ENCODE measurements at places on chromosomes 7 and 10.

GRCh38 chr10:125886914-125887512 lies 5.9 kb upstream of the DHX32 start:
- H3K36me3 ChIP-seq: peaks cover 2% of the 10 kb centered on the region
- H3K4me1 ChIP-seq: no peaks in the 10 kb centered on the region
- no peaks in the 10 kb centered on the region for H3K27me3 ChIP-seq
- DNase-seq: no peak

GRCh38 chr10:95356190-95356955 lies 65.6 kb upstream of the PDLIM1 start:
- no peaks in the 10 kb centered on the region for H3K36me3 ChIP-seq
- H3K4me3 ChIP-seq: no peak overlapping the region
- DNase-seq: no peak
- no peaks in the 10 kb centered on the region for H3K4me1 ChIP-seq
- H3K27ac ChIP-seq: no peak overlapping the region
- peaks cover 3% of the 10 kb centered on the region for H3K27me3 ChIP-seq

DNA sequence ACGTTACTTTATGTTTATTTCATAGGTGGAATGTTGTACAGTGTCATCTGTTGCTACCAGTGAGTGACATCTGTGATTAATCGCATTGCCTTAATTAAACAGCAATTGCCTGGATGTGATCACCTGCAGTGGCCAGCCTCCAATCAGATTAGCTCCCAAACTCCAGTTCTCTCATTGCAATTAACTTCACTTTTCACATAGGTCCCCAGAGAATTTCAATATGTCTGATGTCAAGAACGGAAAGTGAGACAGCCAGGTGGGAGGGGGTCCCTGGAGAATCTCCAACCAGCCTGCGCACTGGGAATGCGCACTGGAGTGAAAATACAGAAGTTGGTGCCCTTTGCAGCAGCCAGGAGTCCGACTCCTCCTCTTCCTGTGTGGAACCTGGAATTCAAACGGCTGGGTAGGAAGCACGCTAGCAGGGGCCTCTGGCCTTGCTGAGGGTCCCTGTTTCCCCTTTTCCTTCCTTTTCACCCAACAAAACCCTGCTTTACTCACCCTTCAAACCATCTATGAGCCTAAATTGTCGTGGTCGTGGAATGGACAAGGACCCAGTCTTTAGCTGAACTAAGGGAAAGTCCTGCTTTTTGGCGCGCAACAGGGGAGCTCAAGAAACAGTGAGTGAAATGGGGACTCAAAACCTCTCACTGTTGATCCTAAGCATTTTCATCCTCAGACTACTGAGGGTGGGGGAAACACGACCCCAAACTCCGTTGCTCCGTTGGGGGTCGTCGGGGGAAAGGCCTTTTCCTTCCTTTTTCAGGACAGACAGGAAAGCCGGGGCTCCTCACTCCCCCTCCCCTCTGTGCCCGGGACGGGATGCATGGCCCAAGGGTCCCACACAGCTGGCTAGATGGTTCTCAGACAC lies 1355.5 kb upstream of the LRRTM3 start:
- no peaks in the 10 kb centered on the region for H3K27me3 ChIP-seq
- H3K4me1 ChIP-seq: no peaks in the 10 kb centered on the region
- no peak overlapping the region for H3K27ac ChIP-seq
- DNase-seq: no peak

DNA sequence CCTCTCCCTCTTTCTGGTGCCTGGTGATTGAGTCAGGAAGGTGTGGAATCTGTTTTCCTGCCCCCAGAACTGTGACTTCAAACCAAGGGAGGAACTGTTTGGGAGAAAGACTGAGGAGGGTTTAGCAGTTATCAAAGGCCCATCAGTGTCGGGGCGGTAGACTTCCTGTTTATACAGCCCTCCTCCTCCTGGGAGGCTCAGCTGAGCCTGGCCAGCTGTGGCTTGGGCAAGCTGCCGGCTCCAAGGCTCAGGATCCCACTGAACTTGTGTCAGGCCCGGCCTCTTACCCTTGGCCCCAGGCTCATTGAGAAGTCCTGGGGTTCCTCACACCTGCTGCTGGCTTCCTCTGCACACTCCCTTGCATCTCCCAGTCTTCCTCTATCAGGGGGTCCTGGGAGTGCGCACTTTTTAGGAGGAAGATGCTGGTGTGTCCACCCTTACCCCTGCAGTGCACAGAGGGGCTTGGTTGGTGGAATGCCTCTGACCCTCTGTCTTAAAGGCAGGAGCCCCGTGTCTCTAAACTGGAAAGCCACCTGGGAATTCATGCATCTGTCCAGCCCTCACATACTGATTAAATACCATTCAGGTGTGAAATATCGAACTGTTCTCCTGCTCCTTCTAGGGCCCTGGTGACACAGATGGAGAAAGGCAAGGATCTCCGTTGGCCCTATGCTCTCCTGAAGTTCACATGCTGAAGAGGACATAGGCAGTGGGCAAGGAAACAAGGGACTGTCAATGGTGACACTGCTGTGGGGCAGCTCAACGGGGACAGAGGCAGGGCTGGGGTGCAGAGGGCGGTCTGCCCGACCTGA lies 32.4 kb downstream of the CXCL12 start:
- no peak overlapping the region for H3K4me3 ChIP-seq
- no peaks in the 10 kb centered on the region for H3K36me3 ChIP-seq
- no peak overlapping the region for H3K27ac ChIP-seq
- no peak for DNase-seq

DNA sequence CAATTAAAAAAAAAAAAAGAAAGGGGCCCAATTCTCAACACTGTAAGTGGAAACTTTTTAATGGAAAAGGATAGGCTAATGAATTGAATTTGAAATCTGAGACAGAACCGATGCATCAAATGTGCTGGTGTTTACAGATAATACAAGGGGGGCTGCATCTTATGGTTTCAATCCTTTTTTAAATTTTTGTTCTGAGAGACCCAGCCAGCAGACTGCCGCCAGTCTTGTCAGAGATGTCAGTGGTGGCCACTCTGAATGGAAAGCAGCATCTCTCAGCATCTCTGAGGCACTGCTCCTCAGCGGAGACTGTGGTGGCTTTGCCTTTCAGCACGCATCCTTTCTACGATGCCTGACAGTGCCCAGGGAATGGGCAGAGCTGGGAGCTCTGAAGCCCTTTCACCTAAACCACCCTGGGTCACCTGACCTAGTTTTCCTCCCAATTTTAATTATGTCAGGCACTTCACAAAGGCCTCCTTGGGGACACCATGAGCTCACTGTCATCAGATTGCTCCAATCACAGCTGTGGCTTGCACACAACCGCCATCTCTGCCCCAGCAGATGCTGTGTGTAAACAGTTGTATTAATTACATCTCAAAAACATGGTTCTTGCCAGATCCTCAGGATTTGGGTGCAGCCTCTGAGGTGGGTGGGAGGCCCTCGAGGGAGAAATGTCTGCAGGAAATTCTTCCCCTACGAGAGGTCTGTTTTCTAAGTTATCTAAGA lies 81.2 kb downstream of the EGFR start:
- peaks cover 32% of the 10 kb centered on the region for H3K27me3 ChIP-seq
- no peaks in the 10 kb centered on the region for H3K36me3 ChIP-seq
- H3K27ac ChIP-seq: no peak overlapping the region
- no peaks in the 10 kb centered on the region for H3K4me1 ChIP-seq
- DNase-seq: no peak

DNA sequence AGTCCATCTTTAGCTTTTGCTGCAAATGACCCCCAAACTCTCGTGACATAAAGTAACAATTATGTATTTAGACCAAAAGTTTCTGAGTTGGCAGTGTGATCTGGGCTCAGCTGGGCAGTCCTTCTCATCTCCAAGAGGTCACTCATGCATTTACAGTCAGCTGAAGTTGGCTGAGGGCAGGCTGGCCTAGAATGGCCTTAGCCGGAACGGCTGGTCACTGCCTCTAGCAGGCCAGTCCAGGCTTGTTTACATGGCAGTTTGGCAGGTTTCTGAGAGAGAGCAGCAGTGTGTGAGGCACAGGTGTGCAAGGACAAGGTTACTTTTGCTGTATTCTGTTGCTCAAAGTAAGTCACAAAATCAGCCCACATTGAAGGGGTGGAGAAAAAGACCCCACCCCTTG lies 200.0 kb upstream of the AGK start:
- H3K4me1 ChIP-seq: no peaks in the 10 kb centered on the region
- H3K4me3 ChIP-seq: no peak overlapping the region
- H3K27ac ChIP-seq: no peak overlapping the region
- no peak for DNase-seq
- H3K36me3 ChIP-seq: no peaks in the 10 kb centered on the region

- H3K4me3 ChIP-seq: no peak overlapping the region
- DNase-seq: no peak
- peaks cover 5% of the 10 kb centered on the region for H3K27me3 ChIP-seq
- no peaks in the 10 kb centered on the region for H3K4me1 ChIP-seq
- H3K27ac ChIP-seq: no peak overlapping the region
Measured at GRCh38 chr10:125050383-125050782, 108.5 kb downstream of the ZRANB1 start.

GRCh38 chr7:27346531-27347275 lies 104.1 kb downstream of the EVX1 start:
- H3K27ac ChIP-seq: no peak overlapping the region
- peaks cover 5% of the 10 kb centered on the region for H3K27me3 ChIP-seq
- H3K4me1 ChIP-seq: no peaks in the 10 kb centered on the region
- no peak for DNase-seq

DNA sequence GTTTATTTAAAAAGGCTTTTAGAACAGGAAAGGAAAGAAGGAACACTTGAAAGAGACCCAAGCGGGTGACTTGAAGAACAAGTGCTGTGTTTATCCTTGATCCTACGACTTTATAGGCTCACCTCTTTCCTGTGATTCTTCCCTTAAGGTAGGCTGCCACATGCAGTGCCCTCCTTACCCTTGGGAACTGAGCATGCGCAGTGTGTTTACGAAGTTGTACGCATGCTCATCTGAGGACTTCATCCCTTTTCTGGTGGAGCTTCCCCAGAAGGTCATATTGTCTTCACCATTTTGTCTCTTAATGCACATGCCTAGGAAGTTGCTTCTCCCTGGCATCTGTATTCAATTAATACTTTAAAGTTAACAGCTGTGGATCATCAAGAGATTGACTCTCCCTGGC lies 49.9 kb upstream of the VOPP1 start:
- no peaks in the 10 kb centered on the region for H3K36me3 ChIP-seq
- no peak overlapping the region for H3K4me3 ChIP-seq
- H3K27me3 ChIP-seq: no peaks in the 10 kb centered on the region
- H3K27ac ChIP-seq: no peak overlapping the region

GRCh38 chr10:68496072-68496471 lies 24.3 kb upstream of the DNA2 start:
- H3K36me3 ChIP-seq: peaks cover 21% of the 10 kb centered on the region
- no peak overlapping the region for H3K27ac ChIP-seq
- H3K27me3 ChIP-seq: no peaks in the 10 kb centered on the region
- DNase-seq: no peak
- H3K4me1 ChIP-seq: no peaks in the 10 kb centered on the region

- no peak overlapping the region for H3K4me3 ChIP-seq
- H3K27ac ChIP-seq: peak overlapping the region; percentile 28
- H3K27me3 ChIP-seq: no peaks in the 10 kb centered on the region
- peaks cover 87% of the 10 kb centered on the region for H3K4me1 ChIP-seq
Measured at GRCh38 chr10:14594878-14595525, 179.7 kb downstream of the FAM107B start.

- H3K27me3 ChIP-seq: no peaks in the 10 kb centered on the region
- no peak overlapping the region for H3K4me3 ChIP-seq
- no peaks in the 10 kb centered on the region for H3K36me3 ChIP-seq
Measured at GRCh38 chr10:130485958-130486895, 350.0 kb downstream of the GLRX3 start.

DNA sequence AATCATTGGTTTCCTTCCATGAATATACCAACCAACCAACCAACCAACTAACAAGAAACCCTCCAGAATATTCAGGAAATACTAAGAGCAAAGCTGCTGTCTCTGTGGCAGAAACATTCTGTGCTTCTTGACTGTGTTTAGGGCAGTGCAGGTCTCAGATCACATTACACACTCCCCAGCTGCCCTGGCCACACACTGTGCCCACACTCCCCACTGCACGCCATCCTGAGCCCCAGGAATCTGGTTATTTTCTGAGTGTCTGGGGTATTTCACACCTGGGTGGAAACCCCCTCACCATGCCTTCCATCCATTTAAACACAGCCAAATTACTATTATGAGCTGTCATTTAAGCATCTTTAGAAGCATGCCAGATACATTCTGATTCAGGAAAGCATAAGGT lies 183.7 kb upstream of the ANK3 start:
- no peaks in the 10 kb centered on the region for H3K27me3 ChIP-seq
- peak overlapping the region; percentile 92 for H3K4me3 ChIP-seq
- H3K36me3 ChIP-seq: peaks cover 21% of the 10 kb centered on the region
- DNase-seq: peak; percentile 51
- H3K27ac ChIP-seq: peak overlapping the region; percentile 87

- no peaks in the 10 kb centered on the region for H3K27me3 ChIP-seq
- H3K4me1 ChIP-seq: peaks cover 95% of the 10 kb centered on the region
- H3K4me3 ChIP-seq: no peak overlapping the region
- H3K36me3 ChIP-seq: peaks cover 63% of the 10 kb centered on the region
- no peak for DNase-seq
Measured at GRCh38 chr7:130899638-130900401, 165.8 kb upstream of the KLF14 start.

DNA sequence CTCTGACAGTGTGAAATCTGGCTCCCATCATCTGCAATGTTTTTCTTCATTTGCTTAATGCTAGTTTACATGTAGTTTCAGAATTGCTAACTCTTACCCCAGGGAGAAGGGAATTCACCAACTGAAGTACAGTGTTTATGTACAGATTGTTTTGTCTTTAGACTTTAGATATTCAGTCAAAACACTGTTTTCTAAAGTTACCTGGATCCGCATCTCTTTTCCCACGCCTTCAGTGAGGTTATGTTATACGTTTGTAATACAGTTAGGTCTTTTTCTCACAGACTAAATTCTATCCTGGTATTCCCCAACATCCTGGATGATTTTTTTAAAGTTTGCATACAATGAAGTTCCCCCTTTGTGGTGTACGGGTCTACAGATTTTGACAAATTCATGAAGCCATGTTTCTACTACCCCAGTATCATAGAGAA lies 3.2 kb upstream of the LYZL1 start:
- peaks cover 2% of the 10 kb centered on the region for H3K27me3 ChIP-seq
- H3K4me3 ChIP-seq: no peak overlapping the region
- no peak overlapping the region for H3K27ac ChIP-seq

- H3K4me1 ChIP-seq: no peaks in the 10 kb centered on the region
- no peaks in the 10 kb centered on the region for H3K36me3 ChIP-seq
- DNase-seq: no peak
- H3K27ac ChIP-seq: no peak overlapping the region
Measured at GRCh38 chr10:71007516-71007915, 119.2 kb upstream of the PCBD1 start.

- H3K27ac ChIP-seq: no peak overlapping the region
- H3K36me3 ChIP-seq: no peaks in the 10 kb centered on the region
- DNase-seq: no peak
- peaks cover 4% of the 10 kb centered on the region for H3K27me3 ChIP-seq
- no peak overlapping the region for H3K4me3 ChIP-seq
Measured at GRCh38 chr10:124143721-124144120, 50.3 kb upstream of the CHST15 start.

DNA sequence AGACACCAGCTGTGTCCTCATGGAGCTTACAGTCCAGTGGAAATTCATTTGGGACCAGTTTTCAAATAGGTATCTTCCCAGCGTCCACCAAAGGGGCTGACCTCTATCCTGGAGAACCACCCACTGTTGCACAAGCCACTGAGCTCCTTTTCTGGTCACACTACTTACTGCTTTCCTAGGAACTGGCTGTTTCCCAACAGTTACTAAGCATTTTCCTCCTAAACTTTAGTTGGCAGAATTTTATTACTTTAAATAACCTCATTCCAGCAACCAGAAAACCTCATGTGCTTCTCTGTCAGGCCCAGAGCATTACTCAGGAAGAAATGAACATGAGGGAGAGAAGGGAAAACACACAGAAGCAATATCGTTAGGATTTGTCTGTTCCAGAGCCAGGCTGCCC lies 183.1 kb downstream of the GPAM start:
- no peak overlapping the region for H3K4me3 ChIP-seq
- no peaks in the 10 kb centered on the region for H3K27me3 ChIP-seq
- DNase-seq: no peak
